GM12864 (cell line): ENCODE measurements at places on chromosomes 12 and 14.
A peak's percentile ranks its signal among the peaks of the same experiment; 100 is the strongest.

GRCh38 chr12:98678236-98678945 lies 33.3 kb downstream of the APAF1 start:
- no peak for DNase-seq

DNA sequence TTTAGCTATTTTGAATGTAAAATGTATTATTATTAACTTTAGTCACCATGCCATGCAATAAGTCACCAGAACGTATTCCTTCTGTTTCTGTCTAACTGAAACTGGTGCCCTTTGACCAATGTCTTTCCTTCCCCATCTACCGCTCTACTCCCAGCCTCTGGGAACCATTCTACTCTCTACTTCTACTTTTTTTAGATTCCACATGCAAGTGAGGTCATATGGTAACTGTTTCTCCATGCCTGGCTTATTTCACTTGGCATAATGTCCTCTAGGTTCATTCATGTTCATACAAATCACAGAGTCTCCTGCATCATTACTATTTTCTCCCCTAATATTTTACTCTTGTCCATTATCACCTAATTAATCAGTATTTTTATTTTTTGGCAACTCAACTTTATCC lies 160.1 kb downstream of the TMX1 start:
- no peak for DNase-seq

DNA sequence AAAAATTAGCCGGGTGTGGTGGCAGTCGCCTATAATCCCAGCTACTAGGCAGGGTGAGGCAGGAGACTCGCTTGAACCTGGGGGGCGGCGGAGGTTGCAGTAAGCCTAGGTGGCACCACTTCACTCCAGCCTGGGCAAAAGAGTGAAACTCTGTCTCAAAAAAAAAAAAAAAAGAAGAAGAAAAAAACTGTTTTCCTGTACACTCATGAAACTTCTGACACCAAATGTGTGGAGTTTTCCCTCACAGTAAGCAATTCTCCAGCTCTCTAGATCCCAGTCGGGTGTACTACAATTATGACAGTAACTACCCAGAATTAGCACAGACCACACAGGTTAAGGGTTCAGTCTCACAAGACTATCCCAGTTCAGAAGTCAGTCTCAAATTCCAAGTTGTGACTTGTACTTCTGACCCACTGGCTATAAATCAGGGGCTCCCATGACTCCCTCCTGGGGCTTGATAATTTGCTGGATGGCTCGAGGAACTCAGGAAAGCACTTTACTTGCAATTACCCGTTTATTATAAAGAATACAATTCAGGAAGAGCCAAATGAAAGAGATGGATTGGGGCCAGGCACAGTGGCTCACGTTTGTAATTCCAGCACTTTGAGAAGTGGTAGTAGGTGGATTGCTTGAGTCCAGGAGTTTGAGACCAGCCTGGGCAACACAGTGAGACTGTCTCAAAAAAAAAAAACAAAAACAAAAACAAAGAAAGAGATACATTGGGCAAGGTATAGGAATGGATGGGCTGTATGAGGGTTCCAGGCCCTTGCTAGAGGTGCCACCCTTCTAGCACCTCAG lies 12.4 kb upstream of the ARF6 start:
- no peak for DNase-seq

DNA sequence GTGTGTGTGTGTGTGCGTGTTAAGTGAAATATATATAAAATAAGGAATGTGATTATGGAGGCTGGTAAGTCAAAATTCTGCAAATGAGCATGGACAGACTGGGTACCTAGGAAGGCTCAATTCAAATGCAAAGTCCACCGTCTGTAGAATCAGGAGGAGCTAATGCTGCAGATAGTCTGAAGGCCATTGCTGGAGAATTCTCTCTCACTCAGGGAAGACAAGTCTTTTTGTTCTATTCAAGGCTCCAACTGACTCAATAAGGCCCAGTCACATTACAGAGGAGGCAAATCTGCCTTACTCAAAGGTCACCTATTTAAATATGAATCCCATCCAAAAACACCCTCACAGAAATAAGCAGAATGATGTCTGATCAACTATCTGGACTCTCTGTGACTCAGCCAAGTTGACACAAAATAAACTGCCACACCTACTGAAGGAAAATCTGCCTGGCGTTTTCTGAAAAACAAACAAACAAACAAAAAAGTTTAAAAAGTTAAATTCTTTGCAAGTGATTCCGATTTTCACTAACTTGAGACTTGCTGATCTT lies 684 bp upstream of the KLRF2 start:
- no peak for DNase-seq

GRCh38 chr12:130335517-130336392 lies 1.9 kb upstream of the PIWIL1 start:
- peak; percentile 5 for DNase-seq

DNA sequence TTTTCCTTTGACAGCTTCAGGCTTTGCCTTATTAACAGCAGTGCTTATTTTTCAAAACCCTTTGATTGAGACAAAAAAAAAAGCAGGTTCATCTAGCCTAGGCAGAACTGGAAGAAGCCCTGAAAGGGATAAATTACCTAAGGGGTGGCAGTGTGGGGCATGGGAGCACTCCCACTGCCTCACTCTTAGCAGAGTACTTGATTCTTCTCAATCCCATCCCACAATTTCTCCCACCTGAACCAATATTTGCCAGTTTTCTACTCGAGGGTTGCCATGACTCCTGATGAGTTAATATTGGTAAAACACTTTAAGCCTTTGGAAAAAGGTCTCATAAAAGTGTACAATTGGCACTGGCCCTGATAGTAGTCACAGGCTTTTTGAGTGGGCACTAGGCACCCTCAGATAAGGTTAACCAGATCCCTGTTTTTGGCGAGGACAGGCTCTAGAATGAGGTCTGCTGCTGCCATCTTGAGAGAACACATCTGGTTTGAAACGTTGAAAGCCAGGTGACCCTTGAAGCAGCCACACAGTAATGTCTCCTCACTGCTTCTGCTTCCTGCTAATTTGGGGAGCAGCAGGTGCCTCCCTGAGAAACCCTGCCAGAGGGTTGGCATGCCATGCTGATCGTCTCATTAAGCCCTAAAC lies 320.0 kb downstream of the RAD51B start:
- DNase-seq: no peak

DNA sequence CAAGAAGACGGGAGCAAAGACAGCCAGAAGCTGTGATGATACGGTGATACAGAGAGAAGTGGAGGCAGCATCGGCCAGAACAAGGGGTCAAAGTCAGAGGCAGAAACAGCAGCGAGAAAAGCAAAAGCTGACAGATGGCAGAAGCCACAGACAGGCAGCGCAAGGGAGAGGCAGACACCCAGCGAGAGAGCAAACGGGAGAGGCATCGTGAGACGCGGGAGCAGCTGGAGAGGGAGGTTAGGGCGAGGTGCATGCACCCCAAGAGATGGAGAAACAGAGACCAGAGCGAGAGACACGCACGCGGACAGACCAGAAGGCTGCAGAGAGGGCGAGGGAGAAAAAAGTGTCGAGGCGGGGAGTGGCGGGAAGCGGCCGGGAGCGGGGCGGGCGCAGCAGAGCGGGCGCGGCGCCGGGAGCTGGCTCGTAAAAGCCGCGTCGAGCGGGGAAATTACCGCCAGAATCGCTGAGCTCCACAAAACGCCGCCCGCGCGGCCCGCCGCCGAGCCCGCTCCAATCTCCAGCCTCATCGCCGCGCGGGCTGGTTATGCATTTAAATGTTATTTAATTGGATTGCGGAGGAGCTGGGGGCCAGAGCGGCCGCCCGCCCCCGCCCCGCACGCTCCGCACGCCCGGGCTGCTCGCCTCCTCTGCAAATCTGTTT lies 15.6 kb downstream of the SMUG1 start:
- no peak for DNase-seq

DNA sequence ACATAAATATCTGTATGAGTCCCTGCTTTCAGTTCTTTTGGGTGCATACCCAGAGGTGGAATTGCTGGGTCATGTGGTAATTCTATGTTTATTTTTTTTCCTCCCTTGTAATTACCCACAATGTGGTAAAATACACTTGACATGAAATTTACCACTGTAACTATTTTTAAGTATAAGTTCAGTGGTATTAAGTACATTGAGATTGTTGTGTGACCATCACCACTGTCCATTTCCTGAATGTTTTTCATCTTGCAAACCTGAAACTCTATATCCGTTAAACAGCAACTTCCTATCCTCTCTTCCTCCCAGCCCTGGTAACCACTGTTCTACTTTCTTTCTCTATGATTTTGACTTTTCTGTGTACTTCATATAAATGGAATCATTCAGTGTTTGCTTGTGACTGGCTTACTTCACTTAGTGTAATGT lies 51.4 kb downstream of the BORCS5 start:
- no peak for DNase-seq
